Muscle of leg (tissue), 16 donors: ENCODE measurements at places on chromosomes 7 and 10. TPM values are rescaled to one million over a fixed set of nuclear protein-coding genes. Genes with fewer than 3 reads are reported as not detected.

PPP1R9A gene
- 45.0 TPM for total RNA-seq

FXYD4 gene
- 0.44 TPM for total RNA-seq

VIM gene
- 2,331 TPM for total RNA-seq

NUDT13 gene
- total RNA-seq, result 2.0 TPM

OGDHL gene
- 0.31 TPM for total RNA-seq

TEX47 gene
- total RNA-seq, result not detected
